Gastrocnemius medialis (tissue), 4 donors: ENCODE measurements at places on chromosomes 12 and 14. TPM values are rescaled to one million over a fixed set of nuclear protein-coding genes. Genes with fewer than 3 reads are reported as not detected.

GRCh38 chr12:3317841-3318501 is 173.0 kb upstream of the PRMT8 start:
- DNase-seq, result no peak
- H3K27me3 ChIP-seq, result no peaks in the 10 kb centered on the region
- no peaks in the 10 kb centered on the region for H3K36me3 ChIP-seq
- H3K4me3 ChIP-seq, result no peak overlapping the region
- H3K27ac ChIP-seq, result no peak overlapping the region

GRCh38 chr12:71250166-71250565 is 92.4 kb upstream of the TSPAN8 start:
- no peak overlapping the region for H3K27ac ChIP-seq
- no peaks in the 10 kb centered on the region for H3K27me3 ChIP-seq
- no peaks in the 10 kb centered on the region for H3K4me1 ChIP-seq
- no peak for DNase-seq
- no peak overlapping the region for H3K4me3 ChIP-seq

Gene SLC5A8
- not detected for total RNA-seq

Gene SYNE3
- 4.7 TPM for total RNA-seq

- H3K27me3 ChIP-seq, result no peaks in the 10 kb centered on the region
- no peaks in the 10 kb centered on the region for H3K36me3 ChIP-seq
- no peak for DNase-seq
- no peak overlapping the region for H3K27ac ChIP-seq
Observed at GRCh38 chr12:5593086-5593485, 161.2 kb downstream of the NTF3 start.

Gene MFAP5
- total RNA-seq, result 78.2 TPM

Gene NPFF
- not detected for total RNA-seq

GRCh38 chr14:60133487-60133886 is 31.7 kb downstream of the DHRS7 start:
- peaks cover 8% of the 10 kb centered on the region for H3K4me1 ChIP-seq
- no peaks in the 10 kb centered on the region for H3K36me3 ChIP-seq
- H3K27me3 ChIP-seq, result no peaks in the 10 kb centered on the region
- DNase-seq, result no peak
- no peak overlapping the region for H3K4me3 ChIP-seq
- H3K27ac ChIP-seq, result no peak overlapping the region

DNA sequence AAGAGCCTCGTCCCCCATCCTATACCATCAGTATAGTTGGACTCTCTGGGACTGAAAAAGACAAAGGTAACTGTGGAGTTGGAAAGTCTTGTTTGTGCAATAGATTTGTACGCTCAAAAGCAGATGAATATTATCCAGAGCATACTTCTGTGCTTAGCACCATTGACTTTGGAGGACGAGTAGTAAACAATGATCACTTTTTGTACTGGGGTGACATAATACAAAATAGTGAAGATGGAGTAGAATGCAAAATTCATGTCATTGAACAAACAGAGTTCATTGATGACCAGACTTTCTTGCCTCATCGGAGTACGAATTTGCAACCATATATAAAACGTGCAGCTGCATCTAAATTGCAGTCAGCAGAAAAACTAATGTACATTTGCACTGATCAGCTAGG is 13.6 kb downstream of the ARHGAP5 start:
- H3K4me3 ChIP-seq, result no peak overlapping the region
- H3K36me3 ChIP-seq, result no peaks in the 10 kb centered on the region
- no peak overlapping the region for H3K27ac ChIP-seq
- H3K4me1 ChIP-seq, result peaks cover 26% of the 10 kb centered on the region
- no peaks in the 10 kb centered on the region for H3K27me3 ChIP-seq

DNA sequence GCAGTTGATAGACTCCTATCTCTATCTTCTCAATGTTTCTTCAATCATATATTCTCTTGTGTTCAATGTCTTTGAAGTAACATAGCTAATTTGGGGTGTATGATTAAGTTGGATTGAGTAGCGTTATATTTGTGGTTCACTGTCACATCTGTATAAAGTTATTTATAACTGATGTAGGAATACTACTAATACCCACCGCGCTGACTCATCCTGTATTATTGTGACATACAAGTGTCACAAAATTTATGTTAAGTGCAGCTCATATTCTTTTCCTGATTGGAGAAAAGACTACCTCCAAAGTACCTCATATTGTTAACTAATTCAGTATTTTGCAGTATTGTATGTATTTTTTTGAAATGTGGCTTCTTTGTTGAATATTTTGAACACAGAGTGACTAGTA is 940.8 kb downstream of the SLC6A15 start:
- no peak overlapping the region for H3K4me3 ChIP-seq
- no peak for DNase-seq

DNA sequence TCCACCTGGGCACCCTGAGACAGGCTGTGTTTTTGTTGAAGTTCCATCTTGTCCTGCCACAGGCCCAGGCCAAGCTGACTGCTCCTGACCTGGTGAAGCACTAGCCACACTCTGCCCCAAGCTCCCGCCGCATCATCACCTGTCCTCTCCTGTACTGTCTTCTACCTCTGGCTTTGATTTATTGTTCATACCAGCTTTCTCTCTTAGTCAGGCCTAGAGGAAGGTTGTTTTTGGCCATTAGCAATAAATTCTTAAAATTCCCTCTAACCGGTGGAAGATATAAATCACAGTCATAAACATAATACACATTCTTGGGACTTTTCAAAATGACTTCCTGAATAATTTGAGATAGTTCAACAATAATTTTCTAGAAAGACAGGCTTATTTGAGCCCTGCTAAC is 169.4 kb downstream of the DAD1 start:
- no peaks in the 10 kb centered on the region for H3K27me3 ChIP-seq
- H3K27ac ChIP-seq, result no peak overlapping the region
- DNase-seq, result no peak

DNA sequence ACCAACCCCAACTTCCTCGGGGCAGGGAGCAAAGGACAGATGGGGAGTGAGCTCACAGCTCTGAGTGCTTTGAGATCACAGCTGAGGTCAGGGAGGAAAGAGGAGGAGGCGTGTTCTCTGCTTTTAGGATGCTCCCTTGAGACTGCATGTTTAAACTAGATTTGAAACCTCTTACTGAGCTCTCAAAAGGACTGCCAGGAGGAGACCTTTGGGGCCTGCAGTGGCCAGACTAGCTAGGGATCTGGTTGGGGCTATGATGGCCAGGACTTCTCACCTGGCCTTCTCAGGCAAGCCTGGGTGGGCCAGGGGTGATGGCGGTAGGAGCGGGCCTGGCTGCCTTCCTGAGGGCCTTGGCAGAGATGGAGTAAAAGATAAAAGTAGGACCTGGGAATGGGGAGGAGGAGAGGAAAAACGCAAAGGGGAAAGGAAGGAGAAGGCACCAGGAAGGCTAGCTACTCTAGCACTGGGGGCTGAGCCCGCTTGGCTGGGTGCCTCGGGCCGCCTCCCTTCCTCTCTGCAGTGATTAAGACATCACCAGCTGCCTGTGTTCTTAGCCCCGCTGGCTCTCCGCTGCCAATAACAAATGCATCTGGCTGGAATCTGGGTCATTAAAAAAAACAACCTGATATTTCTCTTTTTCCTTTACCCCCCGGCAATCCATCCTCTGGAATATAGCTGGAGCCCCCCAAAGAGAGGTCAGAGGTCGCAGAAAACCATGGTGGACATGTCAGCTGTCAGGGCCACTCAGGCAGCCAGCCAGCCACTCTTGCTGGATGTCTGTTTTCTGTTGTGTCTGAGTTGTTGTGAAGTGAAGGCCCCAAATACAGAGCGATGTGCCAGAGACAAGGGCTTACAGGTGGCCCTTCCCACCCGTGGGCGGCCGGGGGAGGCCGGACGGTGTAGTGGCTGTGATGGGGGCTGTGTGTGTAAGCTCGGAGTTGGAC is 141.3 kb downstream of the TSPAN9 start:
- H3K27ac ChIP-seq, result peak overlapping the region; percentile 52
- H3K4me1 ChIP-seq, result peaks cover 27% of the 10 kb centered on the region
- H3K27me3 ChIP-seq, result no peaks in the 10 kb centered on the region
- H3K36me3 ChIP-seq, result no peaks in the 10 kb centered on the region
- DNase-seq, result peak; percentile 76
- no peak overlapping the region for H3K4me3 ChIP-seq

GRCh38 chr12:76939701-76940100 is 60.9 kb upstream of the CSRP2 start:
- no peaks in the 10 kb centered on the region for H3K4me1 ChIP-seq
- no peaks in the 10 kb centered on the region for H3K36me3 ChIP-seq
- no peak overlapping the region for H3K27ac ChIP-seq
- no peak for DNase-seq

DNA sequence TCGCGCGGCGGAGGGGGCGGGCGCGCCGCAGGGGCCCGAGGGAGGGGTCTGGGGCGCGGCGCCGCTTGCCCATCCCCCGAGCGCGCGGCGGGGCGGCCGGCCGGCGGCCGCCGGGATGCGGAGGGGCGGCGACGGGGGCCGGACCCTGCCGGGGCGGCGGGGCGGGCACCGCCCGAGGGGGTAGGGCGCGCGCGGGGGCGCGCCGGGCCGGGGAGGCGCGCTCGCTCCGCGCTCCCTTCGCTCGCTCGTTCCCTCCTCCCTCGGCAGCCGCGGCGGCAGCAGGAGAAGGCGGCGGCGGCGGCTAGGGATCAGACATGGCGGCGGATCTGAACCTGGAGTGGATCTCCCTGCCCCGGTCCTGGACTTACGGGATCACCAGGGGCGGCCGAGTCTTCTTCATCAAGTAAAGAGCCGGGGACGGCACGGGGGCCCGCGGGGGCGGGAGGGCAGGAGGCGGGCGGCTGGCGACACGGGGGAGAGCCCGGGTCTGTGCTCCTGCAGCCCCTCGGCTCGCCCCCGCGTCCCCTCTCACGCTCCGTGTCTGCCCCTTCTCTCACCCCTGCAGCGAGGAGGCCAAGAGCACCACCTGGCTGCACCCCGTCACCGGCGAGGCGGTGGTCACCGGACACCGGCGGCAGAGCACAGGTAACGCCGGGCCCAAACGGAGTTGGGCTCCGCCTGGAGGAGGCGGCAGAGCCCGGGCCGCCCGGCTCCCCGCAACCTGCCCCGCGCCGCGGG is at the start of gene PLEKHA5:
TSS of gene PLEKHA5 (plus strand) at position 248 of the 738 bp plus-strand sequence. CDS start at position 315, 67 bp downstream.
- H3K36me3 ChIP-seq, result no peaks in the 10 kb centered on the region
- DNase-seq, result peak; percentile 22
- peak within 1 kb of the TSS; percentile 66 for H3K4me3 ChIP-seq
- peak within 1 kb of the TSS; percentile 67 for H3K27ac ChIP-seq
- H3K4me1 ChIP-seq, result peaks cover 15% of the 10 kb centered on the region
- no peaks in the 10 kb centered on the region for H3K27me3 ChIP-seq

Gene CSRP2
- total RNA-seq, result 14.1 TPM

Gene CD9
- 26.7 TPM for total RNA-seq

DNA sequence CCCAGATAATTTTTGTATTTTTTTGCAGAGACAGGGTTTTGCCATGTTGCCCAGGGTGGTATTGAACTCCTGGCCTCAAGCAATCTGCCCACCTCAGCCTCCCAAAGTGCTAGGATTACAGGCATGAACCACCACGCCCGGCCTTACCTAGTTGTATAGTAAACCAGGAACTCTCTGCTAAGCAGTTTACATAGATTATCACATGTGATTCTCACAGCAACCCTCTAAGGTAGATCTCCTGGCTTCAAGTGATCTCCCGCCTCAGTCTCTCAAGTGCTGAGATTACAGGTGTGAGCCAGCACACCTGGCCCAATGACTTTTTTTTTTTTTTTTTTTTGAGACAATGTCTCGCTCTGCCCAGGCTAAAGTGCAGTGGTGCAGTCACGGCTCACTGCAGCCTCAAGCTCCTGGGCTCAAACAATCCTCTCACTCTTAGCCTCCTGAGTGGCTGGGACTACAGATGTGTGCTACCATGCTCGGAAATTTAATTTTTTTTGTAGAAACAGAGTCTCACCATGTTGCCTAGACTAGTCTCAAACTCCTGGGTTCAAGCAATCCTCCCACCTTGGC is 26.0 kb upstream of the ATP2A2 start:
- H3K4me1 ChIP-seq, result peaks cover 34% of the 10 kb centered on the region
- DNase-seq, result no peak
- H3K27ac ChIP-seq, result peak overlapping the region; percentile 90

- no peak for DNase-seq
- no peaks in the 10 kb centered on the region for H3K27me3 ChIP-seq
- no peak overlapping the region for H3K4me3 ChIP-seq
- no peaks in the 10 kb centered on the region for H3K36me3 ChIP-seq
Observed at GRCh38 chr12:27006797-27007467, 7.3 kb downstream of the TM7SF3 start.

Gene TSPAN11
- total RNA-seq, result not detected

GRCh38 chr12:49698619-49699545 is 8.3 kb downstream of the FMNL3 start:
- H3K36me3 ChIP-seq, result no peaks in the 10 kb centered on the region
- H3K4me1 ChIP-seq, result peaks cover 44% of the 10 kb centered on the region
- no peaks in the 10 kb centered on the region for H3K27me3 ChIP-seq
- peak; percentile 23 for DNase-seq

GRCh38 chr12:127779301-127780045 is 487.5 kb upstream of the TMEM132C start:
- H3K4me3 ChIP-seq, result no peak overlapping the region
- H3K27ac ChIP-seq, result no peak overlapping the region
- H3K27me3 ChIP-seq, result no peaks in the 10 kb centered on the region
- DNase-seq, result no peak
- H3K4me1 ChIP-seq, result no peaks in the 10 kb centered on the region

DNA sequence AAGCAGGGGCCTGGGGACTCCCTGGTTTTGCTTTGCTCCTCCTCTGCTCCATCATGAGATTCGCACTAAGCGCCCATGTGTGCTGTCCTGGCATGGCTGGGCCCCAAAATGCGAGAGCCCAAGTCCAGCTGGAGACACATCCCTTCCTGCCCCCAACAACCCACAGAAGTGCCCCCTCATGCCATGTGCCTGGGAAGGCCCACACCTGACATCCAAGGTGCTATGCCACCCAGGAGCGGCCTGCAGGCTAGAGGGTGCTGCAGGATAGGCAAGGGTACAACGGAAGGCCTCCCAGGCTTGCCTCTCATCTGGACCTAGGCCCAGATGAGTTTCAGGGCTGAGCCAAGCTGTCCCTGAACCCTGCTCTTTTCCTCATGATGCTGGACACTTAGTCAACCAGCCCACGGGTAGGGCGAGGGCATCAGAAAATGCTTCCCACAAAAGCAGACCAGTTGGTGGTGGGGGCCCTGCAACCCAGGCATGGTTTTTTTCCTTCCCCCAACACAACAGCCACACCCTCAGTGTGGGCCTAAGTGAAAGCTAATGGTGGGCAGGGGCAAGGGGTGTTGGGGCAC is 13.2 kb upstream of the KRT80 start:
- H3K36me3 ChIP-seq, result no peaks in the 10 kb centered on the region
- DNase-seq, result no peak
- no peak overlapping the region for H3K27ac ChIP-seq
- H3K4me3 ChIP-seq, result no peak overlapping the region
- H3K27me3 ChIP-seq, result no peaks in the 10 kb centered on the region

Gene CELA1
- not detected for total RNA-seq

Gene GPR135
- 1.6 TPM for total RNA-seq

GRCh38 chr12:10718279-10718821 is 4.8 kb downstream of the YBX3 start:
- no peaks in the 10 kb centered on the region for H3K27me3 ChIP-seq
- peak overlapping the region; percentile 98 for H3K27ac ChIP-seq
- peak; percentile 69 for DNase-seq
- peaks cover 33% of the 10 kb centered on the region for H3K4me1 ChIP-seq
